ENCODE measurements at places on chromosomes 3 and 15.
A peak's percentile ranks its signal among the peaks of the same experiment; 100 is the strongest.

- no peak for DNase-seq
Measured at GRCh38 chr15:99399061-99399460, 147.8 kb downstream of the LRRC28 start.

DNA sequence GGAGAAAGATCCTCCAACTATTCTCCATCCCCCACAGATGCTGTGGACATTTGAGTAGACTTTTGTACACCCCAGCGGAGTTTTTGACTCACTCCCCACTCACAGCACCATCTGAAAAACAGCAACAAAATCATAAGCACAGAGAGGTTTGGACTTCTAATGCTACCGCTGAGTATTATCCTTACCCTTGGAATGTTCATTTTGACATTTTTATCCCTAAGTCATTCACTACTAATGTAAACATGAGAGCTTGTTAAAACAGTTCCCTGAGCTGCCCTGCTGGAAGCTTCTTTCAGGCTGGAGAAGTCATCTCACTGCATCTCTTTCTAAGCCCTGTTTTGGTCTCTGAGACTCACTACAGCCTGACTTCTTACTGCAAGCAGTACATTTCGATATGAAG is 1045.9 kb downstream of the MCTP2 start:
- DNase-seq, result no peak

DNA sequence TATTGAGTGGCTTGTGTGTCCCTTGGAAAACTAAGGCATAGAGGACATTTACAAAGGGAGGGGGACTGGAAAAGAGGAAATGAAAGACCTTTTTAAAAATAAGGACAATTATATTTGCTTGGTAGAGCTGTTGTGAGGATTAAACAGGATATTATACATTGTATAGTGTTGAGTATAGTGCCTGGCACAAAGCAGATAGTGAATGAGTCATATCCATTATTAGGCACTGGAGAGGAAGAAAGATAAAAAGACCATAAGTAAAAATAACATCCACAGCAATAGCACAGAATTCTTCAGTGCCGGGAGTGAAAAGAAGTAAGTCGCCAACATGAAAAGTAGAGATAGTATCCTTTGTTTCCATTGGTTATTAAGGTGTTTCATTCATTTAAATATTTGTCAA is 623.3 kb downstream of the PDCD6IP start:
- DNase-seq, result no peak

GRCh38 chr15:22958487-22959280 is 21.5 kb downstream of the CYFIP1 start:
- DNase-seq, result no peak

DNA sequence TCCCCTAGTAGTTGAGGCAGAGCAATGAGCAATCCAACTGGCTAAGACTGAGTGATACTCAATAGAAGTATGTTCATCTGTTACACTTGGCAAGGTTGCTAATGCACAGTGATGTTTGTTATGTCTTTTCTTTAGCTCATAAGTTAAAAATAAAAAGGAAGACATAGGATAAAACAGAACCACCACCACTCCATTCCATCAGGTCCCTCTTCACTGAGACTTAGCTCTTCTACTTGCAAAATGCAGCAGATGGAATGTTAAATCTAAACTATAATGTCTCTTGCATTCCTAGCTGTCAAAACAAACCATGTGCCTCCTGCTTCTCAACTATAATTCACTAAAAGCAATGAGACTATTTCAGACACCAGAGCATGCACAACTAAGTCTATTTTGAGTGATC is 265.6 kb upstream of the UBE2E2 start:
- peak; percentile 37 for DNase-seq

- DNase-seq, result no peak
Measured at GRCh38 chr15:31271711-31272557, 54.7 kb upstream of the KLF13 start.

- DNase-seq, result no peak
Measured at GRCh38 chr3:98500019-98500418, 2.5 kb downstream of the OR5K2 start.

GRCh38 chr3:53856964-53857363 is 10.6 kb downstream of the IL17RB start:
- no peak for DNase-seq

- DNase-seq, result no peak
Measured at GRCh38 chr15:65110676-65111292, 4.2 kb downstream of the UBAP1L start.

GRCh38 chr3:29924783-29925561 is 644.1 kb downstream of the RBMS3 start:
- DNase-seq, result no peak

- DNase-seq, result no peak
Measured at GRCh38 chr15:67331676-67332075, 77.1 kb downstream of the IQCH start.

GRCh38 chr15:75036212-75036616 is 12.8 kb downstream of the PPCDC start:
- DNase-seq, result peak; percentile 83

GRCh38 chr3:12622335-12622734 is 41.6 kb downstream of the RAF1 start:
- no peak for DNase-seq

- peak; percentile 49 for DNase-seq
Measured at GRCh38 chr15:84946772-84947489, 34.7 kb upstream of the PDE8A start.

DNA sequence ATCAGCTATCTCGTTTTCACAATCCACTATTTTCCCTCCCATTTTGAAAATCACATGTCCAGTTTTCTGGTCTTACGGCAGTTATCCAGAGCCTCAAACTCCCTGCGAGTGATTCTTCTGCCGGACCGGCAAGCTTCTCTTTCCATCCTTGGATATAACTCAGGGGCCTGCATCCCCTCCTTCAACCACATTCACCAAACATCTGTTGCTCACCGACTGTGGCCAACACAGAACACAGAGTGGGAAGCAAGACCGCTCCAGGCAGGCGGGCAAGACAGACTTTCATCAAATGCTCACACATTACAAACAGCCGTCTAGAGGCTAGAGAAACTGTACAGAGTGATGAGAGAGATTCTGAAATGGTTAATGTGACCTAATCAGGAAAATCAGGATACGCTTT is 7.6 kb upstream of the SLC12A8 start:
- DNase-seq, result no peak
